ENCODE measurements at places on chromosomes 11 and 22.

DNA sequence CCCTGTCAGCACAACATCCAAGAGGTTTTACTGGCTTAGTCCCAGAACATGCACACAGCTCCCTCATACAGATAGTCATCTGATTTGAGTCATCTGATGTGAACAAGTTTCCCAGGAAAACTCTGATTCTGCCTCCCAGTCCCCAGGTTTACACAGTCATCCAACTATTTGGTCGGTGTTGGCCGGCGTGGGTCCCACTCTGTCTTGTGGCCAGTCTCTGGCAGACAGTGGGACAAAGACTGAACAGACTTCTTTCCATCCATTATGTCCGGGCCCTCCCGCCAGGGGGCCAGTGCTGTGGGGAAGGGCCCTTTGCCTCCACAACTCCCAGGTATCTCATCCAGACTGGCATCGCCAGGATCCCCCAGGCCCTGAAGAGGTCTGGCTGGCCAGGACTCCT is 60.0 kb downstream of the BTG4 start:
- DNase-seq = no peak

DNA sequence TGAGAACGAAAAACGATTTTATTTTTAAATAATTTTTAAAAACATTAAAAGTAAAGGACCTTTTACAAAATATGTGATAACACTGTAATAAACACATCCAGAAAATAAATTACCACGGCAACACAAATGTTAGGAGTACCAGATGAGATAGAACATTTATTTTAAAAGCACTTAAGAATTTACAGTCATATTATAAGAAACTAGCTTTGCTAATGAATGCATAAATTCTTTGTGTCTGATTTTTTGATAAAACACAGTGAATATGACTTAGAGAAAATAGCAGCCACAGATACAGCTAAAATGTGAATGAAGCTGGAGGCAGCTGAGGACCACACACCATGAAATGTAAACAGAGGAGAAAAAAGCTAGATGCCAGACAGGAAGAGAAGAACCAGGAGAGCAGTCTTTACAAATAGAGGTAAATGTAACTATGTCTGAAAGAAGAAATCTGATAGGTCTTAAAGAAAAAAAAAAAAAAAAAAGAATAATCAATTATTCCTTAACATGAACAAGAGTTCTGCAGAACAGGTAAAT is 14.6 kb downstream of the CCDC34 start:
- DNase-seq = no peak

DNA sequence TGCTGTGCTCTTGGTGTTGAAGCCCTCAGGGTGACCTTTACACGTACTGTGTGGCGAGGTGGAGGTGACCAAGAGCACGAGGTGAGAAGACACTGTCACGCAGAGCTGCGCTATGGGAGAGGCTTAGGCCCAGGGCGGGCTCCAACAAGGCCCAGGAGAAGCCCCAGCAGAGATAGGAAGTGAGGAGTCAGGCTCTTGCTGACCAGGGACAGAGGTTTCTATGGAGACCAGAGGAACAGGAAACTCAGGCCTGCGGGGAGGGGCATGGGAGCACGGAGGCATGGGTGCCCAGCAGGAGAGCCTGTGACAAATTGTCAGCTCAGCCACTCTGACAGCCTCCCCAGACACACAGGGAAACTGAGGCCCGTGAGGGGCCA is 15.8 kb downstream of the DGKZ start:
- DNase-seq = no peak

DNA sequence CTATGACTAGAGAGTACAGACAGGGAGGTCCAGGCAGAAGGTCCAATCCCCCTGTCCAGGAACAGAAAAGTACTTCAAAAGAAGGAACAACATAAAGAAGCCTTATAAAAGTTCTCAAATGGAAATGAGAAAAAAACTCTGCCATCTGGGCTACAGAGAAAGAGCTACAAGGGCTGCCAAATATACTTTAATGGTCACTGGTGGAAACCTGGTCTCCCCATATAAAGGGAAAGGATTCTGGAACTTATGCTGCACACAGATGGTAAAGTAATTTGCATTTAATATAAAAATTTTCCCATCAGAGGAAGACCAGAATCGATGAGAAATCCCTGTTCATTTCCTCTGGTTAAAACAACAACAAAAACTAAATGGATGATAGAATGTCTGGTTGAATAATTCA is 119.4 kb upstream of the MTMR2 start:
- DNase-seq = no peak

GRCh38 chr11:73965764-73966121 is 14.9 kb downstream of the DNAJB13 start:
- DNase-seq = no peak

DNA sequence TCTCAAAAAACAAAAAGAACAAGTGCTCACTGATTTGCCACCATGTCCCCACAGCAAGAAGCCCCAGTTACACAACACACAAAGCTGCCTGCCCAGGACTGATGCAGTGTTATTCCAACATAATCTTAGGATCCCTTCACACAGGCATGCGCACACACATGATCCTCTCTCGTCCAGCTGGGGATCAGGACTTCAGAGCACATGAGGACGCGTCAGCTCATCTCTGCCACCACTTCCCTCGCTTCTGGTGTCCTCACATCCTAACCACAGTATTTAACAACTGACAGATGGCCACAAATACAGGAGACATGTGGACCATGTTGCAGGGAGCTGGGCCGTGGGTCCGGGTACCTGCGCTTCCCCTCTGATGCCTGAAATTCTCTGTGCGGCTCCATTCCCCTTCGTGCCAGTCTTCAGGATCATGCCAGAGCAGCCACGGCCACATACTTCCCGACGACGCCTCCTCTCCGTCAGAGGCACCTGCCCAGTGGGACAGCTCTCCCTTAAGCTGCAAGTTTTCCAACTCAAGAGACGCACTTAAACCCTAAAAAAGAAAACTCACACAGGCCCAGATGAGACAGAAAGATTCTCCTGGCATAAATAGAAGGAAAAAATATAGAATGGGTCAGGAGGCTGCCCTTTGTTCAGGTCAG is 68.3 kb downstream of the PACSIN2 start:
- DNase-seq = no peak

- DNase-seq = no peak
Observed at GRCh38 chr11:47171856-47172255, 4.8 kb downstream of the ARFGAP2 start.

- no peak for DNase-seq
Observed at GRCh38 chr22:39125622-39126021, 26.9 kb downstream of the CBX7 start.

DNA sequence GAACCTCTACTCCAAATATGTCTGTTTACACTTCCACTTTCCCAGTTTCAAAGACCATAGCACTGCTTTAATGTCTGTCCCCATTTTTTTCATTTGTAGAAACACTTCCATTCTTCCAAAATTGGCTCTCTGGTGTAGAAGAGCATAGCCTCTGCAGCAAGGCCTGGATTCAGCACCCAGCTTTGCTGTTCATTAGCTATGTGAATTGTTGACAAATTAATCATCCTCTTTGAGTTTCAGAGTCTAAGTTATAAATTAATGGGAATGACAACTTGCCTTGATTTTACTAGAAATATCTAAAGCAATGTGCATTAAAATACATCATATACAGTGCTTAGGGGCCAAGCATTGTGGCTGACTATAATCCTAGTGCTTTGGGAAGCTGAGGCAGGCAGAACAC is 22.4 kb downstream of the GRIA4 start:
- no peak for DNase-seq

- DNase-seq = no peak
Observed at GRCh38 chr11:297051-297585, 2.2 kb downstream of the IFITM5 start.

DNA sequence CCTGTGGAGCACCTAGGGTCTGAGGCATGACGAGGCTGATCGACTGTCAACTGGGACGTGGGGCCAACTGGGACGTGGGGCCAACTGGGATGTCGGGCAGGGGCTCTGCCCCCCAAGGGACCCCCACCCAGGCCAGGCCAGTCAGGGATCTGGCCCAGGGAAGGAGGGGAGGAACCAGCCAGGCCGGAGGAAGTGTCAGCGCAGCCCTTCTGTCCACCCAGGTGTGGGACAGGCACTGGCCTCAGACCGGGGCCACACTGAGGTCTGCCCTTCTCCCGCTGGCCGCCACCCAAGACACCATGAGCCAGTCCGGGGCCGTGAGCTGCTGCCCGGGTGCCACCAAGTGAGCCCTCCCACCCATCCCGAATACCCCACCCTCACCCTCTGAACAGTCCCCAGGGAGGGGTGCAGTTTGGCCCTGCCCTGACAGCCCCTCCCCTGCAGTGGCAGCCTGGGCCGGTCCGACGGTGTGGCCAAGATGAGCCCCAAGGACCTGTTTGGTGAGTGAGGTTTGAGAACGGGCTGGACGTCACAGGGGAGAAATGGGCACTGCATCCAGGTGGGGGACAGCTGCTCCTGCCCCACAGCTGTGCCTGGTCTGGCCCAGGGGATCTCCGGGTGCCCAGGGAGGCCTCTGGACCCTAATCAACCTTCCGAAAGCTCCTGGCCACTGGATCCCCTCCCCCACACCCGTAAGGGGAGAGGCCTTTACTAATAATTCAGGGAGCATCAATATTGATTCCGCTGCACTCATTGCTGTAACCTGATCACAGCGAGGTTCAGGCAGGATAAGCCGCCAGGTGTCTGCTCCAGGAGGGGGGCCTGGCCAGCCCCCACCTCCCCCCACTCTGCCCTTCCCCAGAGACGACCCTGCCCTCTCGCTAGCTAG is 3.3 kb downstream of the EPS8L2 start:
- no peak for DNase-seq

- DNase-seq = no peak
Observed at GRCh38 chr11:36142439-36142838, 146.8 kb downstream of the COMMD9 start.

DNA sequence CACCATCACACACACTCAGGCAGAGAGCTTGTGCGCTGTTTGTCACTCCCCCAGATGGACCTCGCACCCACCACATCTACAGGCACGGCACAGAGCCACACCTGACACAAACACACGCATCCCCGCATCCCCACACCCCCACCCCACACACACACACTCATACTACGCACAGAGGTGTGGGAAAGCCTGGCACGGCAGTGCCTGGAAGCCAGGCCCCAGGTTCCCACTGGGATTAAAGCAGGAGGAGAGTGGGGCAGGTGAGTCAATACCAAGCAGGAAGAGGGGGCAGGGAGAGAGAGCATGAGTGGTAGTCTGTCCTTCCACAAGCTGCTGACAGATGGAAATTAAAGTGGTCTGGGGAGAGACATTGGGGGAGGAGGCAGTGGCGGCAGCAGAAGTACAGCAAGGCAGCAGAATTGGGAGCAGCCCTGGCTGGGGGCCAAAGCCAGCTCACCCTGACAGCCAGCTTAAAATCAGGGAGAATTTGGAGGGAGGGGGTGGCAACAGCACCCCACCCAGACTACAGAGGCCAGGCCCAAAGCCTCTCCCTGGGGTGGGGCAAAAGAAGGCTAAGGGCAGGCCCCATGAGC is 20.7 kb downstream of the TNKS1BP1 start:
- no peak for DNase-seq

Measured in activated effector memory CD4-positive, alpha-beta T cell treated with Interleukin-2 at 50 U/mL for 16 hours (primary cell).